ENCODE measurements at places on chromosomes 2 and 18.
A peak's percentile ranks its signal among the peaks of the same experiment; 100 is the strongest.

DNA sequence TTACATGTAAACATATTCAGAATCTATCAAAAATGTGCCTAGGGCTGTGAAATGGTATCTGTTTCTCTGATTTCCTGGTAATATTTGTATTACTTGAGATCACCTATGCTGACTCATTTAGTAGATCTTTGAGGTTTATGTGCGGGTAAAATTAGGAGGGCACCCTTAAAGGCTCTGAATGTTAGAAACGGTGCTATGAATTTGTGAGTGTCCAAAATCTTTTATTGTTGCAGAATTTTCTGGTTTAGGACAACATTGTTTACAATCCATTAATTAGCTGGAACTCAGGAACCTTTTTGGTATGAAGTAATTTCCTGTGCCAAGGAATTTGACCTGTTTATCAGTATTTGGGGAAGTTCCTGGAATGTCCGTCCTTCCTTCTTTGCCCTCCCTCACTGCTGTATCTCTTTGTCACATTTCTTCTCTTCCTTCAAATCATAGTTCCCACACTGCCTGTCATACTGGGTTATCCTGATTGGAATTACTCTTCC lies 130.5 kb downstream of the TANC1 start:
- peak; percentile 46 for DNase-seq

GRCh38 chr18:9278028-9278427 lies 56.5 kb upstream of the TWSG1 start:
- DNase-seq = no peak

DNA sequence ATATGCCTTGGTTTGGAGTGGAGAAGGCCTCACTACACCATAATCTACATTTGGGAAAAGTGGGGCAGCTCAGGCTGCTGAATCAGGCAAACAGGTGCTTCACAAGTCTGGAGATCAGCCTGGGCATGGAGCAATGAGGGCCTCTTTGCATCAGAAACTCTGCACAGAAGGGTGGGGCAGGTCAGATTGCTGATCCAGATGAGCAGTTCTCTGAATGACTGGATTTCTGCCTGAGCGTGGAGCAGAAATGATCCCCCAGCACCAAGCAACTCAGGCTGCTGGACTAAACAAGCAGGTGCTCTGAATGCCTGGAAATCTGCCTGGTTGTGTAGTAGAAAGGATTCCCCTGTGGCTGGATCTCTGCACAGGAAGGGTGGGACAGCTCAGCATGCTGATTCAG lies 605.3 kb upstream of the ZNF804A start:
- DNase-seq = no peak

GRCh38 chr2:51782921-51783765 lies 751.2 kb upstream of the NRXN1 start:
- DNase-seq = peak; percentile 7

DNA sequence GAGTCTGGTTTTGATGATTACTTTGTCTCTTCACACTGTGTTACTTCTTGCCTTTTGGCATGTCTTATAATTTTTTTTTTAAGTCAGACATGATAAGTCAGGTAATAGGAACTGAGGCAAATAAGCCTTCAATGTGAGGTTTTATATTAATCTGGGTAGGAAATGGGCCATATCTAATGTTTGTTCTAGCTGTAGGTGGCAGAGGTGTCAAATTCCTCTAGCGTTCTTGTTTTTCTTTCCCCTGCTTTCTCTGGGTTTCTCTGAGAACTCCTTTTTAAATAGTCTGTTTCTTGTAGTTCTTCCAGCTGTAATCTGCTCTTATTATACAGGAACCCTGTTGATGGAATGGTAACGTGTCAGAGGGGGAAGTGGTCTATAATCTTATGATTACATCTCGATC lies 5.7 kb downstream of the SP140 start:
- no peak for DNase-seq

- no peak for DNase-seq
These were observed 416.8 kb downstream of the RNF144A start for GRCh38 chr2:7333960-7334493.

DNA sequence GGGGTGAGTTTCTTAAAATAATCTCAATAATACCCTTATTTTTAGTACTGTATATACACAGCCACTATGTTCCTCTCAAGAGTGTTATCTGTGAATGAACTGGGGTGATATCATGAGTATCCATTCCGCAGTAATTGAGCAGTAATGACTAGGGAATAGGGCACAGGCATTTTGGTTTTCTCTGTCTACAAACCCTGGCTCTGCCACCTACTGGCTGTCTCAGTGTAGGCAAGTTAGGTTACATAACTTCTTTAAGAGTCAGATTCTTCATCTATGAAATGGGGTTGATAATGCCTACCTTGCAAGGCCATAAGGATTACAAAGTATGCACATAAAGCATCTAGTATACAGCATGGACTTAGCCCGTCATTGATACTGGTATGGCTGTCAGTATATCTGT lies 555.8 kb downstream of the NRXN1 start:
- DNase-seq = no peak

- no peak for DNase-seq
These were observed 55.0 kb upstream of the CTDP1 start for GRCh38 chr18:79624356-79625170.
